AG09319 (cell line): ENCODE measurements at places on chromosomes 1 and 21.

GRCh38 chr1:44036409-44037139 lies 5.3 kb upstream of the SLC6A9 start:
- DNase-seq: no peak

DNA sequence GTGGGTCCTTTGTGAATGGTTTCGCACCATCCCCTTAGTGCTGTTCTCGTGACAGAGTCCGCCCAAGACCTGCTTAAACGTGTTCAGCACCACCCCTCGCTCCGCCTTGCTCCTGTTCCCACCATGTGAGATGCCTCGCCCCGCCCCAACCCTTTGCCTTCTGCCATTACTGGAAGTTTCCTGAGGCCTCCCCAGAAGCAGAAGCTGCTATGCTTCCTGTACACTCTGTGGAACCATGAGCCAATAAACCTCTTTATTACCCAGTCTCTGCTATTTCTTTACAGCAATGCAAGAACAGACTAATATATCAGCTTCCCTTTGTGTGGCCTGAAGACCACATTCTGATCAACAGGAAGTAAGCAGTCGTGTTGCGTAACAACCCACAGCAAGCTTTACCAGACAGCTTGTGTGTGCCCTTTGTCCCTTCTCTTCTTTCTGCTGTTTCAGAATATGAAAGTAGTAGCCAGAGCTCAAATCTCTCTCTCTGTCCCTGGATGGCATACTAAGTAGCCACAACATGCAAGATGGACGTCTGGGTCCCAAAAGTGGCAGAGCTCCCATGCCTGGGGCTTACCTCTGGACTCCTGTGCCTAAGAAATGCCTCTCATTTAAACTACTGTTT lies 14.1 kb downstream of the HENMT1 start:
- DNase-seq: peak; percentile 59

- no peak for DNase-seq
Measured at GRCh38 chr1:245651093-245651492, 496.3 kb downstream of the KIF26B start.

- DNase-seq: no peak
Measured at GRCh38 chr1:220999872-221000863, 120.9 kb downstream of the HLX start.

DNA sequence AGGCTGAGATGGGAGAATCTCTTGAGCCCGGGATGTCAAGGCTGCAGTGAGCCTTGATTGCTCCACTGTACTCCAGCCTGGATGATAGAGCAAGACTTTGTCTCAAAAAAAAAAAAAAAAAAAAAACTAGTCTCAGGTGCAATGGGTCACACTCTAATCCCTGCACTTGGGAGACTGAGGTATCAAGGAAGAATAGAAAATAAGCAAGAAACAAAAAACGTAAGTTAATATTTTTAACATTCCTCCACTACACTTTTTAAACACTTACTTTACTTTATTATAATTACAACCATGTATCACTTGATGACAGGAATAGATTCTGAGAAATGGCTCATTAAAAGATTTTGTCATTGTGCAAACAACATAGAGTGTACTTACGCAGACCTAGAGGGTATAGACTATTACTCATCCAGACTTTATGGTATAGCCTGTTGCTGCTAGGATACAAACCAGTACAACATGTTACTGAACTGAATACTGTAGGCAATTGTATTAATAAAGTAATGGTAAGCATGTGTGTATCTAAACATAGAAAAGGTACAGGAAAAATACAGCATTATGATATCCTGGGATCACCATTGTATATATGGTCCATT lies 1244.1 kb upstream of the ADGRL4 start:
- DNase-seq: no peak

- DNase-seq: no peak
Measured at GRCh38 chr1:171654942-171655745, 2.7 kb upstream of the MYOC start.

DNA sequence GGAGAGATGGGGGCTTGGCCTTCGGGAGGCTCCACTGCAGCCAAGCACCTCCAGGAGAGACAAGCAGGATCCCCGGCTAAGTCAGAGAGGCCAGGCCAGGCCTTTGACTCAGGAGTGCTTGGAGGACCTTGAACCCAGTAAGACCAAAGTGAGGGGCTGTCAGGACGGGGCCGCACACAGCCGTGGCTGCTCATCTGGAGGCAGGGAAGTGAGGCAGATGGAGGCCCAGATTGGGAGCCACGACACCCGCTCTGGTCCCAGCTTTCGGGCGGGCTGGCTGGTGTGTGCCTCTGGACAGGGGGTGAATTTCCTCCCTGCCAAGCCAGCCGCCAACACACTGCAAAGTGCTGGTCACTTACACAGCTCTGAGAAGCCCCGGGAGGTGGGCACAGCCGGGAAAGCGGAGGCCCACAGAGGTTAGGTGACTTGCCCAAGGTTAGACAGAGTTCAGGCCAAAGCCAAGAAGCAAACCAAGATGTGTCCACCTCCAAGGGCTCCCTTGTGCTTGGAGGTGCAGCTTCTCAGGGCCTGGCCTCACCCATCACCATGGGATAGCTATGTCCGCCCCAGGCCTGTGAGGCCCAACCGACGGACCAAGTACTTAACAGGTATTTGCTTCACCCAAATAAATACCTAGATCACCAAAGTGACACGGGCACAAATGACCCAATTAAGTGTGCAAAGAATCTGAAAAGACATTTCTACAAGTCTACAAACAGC lies 58.3 kb downstream of the CHD5 start:
- no peak for DNase-seq
